ENCODE measurements at places on chromosomes 2 and 18.

DNA sequence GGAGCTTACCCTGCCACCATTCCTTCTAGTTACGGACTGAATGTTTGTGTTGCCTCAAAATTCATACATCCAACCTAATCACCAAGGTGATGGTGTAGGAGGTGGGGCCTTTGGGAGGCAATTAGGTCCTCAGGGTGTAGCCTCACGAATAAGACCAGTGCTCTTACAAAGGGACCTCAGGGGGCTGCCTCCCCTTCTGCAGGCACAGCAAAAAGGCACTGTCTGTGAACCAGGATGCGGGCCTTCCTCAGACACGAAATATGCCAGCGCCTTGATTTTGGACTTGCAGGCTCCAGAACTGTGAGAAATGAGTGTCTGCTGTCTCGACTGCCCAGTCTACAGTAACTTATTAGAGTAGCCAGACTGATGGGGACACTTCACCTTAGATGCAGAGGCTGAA lies 150.4 kb upstream of the HDAC4 start:
- no peak for DNase-seq

DNA sequence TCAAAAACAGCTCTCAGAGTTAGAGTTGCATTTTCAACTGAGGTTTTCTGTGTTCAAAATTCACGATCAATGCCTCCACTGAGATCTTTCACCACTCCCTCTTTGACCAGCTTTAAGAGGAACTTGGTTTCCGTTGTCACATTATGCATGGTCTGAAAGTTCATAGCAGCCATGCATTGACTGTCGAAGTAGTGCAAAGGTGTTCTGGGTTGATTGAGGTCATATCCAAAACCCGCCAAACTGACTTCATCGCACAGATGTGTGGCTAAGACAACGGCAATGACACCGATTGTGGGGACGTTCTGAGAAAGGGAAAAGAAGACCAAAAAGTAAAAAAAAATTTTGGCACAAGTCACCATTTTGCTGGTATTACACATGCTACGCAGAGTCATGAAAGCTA lies 48.7 kb downstream of the ST3GAL5 start:
- no peak for DNase-seq

DNA sequence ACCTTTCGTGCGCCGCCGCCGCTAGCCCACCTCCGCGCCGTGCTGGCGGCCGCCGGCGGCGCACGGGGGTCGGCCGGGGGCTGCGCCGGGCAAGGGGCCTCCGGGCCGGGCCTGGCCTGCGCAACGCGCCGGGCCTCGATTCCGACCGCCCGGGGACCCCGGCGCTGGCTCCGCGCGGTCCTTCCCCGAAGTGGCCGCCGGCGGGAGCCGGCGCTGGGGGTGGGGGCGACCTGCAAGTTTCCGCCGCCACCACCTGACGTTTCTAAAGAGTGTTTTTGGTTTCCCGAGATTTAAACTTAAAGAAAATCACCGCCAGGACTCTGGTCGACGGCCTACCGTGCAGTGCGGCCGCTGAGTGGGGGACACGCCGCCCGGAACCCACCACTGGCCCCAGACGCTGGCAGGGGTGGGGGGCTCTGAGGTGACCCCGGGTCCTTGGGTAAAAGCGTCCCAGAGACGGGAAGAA lies 3.8 kb upstream of the GATA6 start:
- no peak for DNase-seq

DNA sequence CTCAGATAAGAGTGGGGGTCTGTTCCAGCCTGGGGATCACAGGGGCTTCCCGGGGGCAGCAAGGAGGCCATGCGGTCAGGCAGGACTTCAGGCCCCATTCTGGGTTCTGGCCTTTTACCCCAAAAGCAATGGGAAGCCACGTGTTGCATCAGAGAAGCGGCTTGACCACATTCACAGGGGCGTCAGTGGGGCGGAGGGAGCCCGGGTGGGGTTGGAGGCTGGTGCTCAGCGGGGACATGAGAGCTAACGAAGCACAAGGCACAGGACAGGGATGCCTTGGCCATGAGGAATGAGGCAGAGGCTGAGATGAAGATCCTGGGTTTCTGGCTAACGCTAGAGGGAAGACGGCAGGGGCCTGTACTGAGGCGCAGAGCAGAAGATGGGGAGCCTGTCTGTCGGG lies 6.1 kb downstream of the HJURP start:
- no peak for DNase-seq

DNA sequence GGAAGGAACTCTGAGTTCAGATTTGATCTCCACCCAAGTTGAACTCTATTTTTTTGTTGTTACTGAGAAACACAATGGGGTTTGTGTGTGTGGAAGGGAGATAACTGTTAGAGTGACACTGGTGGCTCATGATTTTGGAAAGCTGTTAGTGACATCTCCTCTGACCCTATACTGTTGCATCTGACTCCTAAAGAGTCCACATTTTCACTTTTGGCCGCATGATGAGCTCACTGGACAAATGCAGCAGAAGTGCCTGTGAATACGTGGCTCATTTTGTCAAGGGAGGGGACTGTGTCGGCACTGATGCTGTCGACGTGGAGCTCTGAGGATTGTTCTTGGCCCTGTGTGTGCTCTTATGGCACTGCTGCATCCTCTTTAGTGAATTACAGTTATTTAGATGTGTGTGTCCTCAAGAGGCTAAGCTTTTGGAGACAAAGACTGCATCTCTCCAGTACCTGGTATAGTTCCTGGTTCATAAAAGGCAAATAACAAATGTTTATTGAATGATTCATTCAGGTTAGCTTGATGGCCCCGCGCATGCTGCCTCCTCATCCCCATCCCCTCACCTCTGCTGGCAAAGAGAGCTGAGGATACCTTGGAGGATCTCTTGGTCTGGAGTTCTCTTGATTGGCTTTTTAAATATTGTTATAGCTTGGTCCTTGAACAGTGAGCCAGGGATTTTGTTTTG lies 135.4 kb downstream of the PHLPP1 start:
- DNase-seq: no peak

DNA sequence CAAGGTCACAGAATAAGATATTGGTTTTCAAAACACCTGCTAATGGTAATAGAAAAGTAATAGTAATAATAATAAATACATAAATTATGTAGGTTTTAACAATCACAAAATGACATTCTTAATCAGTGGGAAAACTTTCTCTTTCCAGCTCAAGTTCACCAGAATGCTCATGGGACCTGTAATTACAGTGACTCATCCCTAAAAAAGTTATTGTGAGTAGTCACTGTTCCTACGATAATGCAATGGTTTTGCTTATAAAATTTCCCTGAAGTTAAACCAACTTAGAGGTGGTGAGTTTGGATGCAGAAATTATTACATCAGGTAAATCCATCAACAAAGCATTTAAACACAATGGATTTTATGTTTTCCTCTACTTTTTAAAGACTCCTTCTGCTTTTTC lies 502.3 kb downstream of the PID1 start:
- DNase-seq: no peak

DNA sequence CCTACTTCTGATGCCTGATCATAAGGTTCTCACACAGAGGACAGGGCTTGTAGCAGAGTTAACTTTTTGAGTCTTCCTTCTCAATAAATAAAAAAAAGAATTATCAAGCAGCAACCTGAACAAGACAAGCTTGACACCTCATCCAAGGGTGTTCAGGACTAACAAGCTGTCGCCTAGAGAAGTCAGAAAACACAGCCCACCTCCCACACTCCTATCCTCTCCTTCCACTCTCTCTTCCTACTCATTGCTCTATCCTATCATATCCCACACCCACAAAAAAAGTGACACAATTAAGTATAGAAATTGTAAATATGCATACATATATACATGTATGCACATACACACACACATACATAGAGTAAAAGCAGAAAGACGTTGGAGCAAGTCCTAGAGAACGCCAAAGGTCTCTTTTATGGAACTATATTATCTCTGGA lies 5.4 kb downstream of the NBAS start:
- no peak for DNase-seq

DNA sequence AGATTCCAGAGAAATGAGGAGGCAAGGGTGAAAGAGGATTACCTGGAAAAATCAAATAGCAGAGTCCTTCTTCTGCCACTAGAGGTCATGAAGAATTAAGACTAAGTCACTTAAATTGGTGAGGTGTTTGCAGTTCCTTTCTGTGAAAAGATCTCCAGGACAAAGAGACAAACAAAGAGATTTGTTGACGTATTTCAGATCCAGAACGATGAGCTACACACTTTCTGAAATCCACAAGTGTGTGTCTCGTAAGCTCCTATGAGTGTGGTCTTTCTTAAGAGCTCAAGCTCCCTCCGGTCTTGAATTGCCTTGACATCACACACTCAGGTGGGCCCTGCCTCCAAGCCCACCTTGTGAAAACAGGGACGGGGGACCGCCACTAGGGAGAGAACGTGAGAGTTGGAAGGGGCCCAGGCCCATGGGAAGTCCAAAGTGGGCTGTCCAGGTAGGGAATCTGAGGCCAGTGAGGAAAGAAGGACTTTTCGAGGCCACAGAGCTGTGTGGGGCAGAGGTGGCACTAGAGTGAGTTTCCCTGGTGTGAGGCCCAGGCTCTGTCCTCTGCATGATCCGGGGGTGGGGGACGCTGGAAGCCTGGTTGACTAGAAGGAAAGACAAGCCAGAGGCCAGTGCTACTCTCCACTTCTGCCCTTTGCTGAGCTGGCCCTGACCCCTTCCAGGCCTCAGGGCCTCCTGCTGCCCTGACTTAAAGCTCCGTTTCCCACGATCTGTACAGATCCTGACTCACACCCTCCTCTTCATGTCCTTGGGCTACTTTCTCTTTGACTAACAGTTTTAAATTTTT lies 168.1 kb upstream of the NCK2 start:
- DNase-seq: peak; percentile 15

DNA sequence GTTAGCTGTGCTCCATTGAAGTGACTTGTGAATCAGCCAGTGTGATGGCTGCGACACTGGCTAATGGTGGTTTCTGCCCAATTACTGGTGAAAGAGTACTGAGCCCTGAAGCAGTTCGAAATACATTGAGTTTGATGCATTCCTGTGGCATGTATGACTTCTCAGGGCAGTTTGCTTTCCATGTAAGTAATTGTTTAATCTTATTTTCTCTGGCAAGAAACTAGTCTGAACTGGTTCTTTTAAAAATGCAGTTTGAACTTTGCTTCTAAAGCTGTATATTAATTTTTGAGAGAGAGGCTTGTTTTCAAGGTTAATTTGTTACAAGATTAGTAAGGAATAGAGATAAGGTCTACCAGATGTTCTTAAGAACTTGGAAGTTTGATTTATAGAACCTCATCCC lies 46.7 kb downstream of the GLS start:
- DNase-seq: no peak

GRCh38 chr2:191155608-191156071 lies 4.8 kb upstream of the STAT4 start:
- no peak for DNase-seq

DNA sequence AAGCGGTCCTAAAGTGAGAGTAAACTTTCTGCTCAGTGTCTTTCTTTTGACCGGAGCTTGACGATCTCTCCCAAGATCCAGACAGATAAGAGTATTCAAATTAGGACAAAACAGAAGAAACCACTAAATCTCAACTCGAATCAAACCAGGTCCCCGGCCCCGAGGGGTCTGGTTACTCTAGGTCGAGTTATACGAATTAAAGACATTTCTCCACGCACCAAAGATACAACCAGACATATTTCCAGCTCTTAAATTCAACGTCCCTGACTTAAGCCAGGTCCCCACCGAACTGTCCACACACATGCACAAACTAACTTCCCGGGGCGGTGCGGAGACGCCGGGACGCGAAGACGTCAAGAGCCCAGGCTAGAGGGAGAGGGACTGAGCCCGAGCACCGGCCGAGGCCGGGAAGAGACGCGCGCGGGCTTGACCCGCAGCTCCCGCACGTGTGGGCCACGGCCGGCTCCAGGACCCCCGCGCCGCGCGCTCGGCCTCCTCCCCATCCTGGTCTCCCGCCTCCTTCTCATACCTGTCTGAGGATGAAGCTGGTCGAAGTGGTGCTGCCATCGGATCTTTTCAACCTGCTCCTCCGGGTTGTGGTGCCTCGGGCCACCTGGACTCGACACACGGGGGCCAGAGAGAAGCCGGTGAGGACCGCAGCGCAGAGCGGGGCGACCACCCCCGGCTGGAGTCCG lies 896 bp downstream of the CACNB4 start:
- DNase-seq: no peak

DNA sequence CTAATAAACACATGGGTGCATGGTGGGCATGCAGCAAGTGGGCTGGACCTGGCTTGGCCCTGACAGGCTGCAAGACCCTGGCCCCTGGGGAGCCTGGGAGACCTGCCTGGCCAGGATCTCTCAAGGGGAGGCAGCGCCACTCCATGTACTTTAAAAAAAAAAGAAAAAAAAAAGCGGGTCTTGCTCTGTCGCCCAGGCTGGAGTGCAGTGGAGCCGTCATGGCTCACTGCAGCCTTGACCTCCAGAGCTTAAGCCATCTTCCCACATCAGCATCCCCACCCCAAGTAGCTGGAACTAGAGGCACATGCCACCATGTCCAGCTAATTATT lies 29.5 kb upstream of the SEMA4C start:
- no peak for DNase-seq

DNA sequence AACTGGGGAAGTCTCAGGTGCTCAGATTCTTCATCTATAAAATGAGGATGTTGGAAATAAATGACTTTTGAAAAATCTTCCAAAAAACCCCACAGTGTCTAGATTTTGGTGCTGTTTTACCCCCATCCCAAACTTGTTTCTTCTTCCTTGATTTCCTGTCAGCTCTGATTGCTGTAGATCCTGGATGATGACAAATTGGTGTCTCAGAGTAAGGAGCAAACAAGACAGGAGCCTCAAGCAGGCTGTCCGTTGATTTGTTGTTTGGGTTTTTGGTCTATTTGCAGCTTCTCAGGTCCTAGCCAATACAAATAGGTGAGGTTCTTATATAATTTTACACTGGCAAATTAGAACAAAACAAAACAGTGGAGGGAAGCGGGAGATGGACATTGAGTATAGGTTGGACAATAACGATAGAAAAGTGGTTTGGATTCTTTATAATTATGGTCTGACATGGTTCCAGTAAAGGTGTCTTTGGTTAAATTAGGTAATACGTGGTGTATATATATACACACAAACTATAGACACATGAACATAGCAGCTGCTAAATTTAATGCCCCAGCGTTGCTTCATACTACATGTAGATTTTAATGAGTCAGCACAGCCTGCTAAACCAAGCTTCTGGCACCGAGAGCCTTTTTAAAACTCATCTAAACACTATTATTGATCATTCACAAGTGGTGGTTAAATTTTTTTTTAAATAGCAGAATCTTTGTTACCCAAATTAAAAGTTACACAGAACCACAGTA lies 142.5 kb downstream of the FMNL2 start:
- DNase-seq: no peak

GRCh38 chr2:144490017-144490416 lies 29.9 kb downstream of the ZEB2 start:
- no peak for DNase-seq

GRCh38 chr18:598124-598589 lies 1.4 kb downstream of the CLUL1 start:
- DNase-seq: no peak

DNA sequence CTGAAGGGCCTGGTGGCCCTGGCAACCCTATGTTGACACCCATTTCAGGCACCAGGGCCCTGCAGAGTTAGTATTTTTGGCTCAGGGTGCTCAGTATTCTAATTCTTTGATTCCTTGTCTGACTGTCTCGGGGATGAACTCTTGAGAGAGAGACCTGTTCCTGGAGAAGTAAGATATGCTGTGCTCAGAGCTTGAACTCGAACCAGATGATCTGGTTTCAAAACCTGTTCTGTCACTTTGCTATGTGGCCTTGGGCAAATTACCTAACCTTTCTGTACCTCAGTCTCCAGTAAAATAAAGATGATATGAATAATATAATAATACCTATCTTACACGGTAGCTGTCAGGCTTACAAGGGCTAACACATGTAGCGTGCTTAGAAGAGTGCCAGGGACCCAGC lies 294.2 kb downstream of the DYSF start:
- DNase-seq: no peak

Data from GM12864 (cell line).